Sigmoid colon (tissue), 7 donors: ENCODE measurements at places on chromosomes 13 and 19. TPM values are rescaled to one million over a fixed set of nuclear protein-coding genes. Genes with fewer than 3 reads are reported as not detected.

DNA sequence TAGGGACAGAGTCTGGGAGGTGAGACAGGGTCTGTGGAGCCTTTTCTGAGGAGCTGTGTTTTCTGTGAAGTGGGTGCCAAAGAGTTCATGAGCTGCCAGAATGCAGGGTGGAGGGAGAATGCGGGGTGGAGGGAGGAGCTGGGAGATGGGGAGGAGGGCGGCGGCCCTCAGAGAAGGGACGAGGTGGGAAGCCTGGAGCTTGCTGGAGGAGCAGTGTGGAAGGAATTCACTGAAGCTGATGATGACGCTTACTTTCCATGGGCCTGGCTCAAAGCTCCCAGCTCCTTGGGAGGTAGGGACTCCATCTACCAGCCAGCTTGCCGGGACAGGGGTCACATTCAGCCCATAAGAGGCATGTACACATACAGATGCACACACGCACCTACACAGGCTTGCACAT is 62.5 kb downstream of the MCF2L start:
- no peak for DNase-seq

- DNase-seq = no peak
Observed at GRCh38 chr13:49540552-49540951, 44.8 kb downstream of the PHF11 start.

The MYADM gene
- 7.9 TPM for polyA plus RNA-seq

- no peak for DNase-seq
Observed at GRCh38 chr13:94318418-94318817, 161.1 kb downstream of the DCT start.

The IL17D gene
- polyA plus RNA-seq = 0.60 TPM
